ENCODE measurements at places on chromosomes 3 and 15.

DNA sequence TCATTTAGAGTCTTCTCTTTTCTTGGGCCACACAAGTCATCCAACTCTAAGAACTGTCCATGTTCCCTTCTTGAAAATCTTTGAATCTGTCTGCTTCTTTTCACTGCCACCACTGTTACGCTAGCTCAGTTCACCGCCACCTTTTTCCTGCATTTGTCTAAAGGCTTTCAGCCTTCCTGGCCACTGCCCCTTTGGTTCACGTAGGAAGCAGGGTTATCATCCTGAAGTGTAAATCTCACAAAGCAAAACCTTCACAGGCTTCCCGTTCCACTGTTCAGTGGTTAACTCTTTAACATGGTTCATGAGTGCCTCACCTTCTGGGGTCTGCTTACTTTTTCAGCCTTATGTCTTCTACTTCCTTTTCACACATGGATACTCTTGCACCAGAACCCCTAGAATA is 26.3 kb upstream of the CCDC39 start:
- DNase-seq, result no peak

- peak; percentile 79 for DNase-seq
These were observed at the start of gene EPM2AIP1 for GRCh38 chr3:36992806-36993325. EPM2AIP1 (minus strand) TSS chr3:36993131; CDS start chr3:36993077, 54 bp downstream.

DNA sequence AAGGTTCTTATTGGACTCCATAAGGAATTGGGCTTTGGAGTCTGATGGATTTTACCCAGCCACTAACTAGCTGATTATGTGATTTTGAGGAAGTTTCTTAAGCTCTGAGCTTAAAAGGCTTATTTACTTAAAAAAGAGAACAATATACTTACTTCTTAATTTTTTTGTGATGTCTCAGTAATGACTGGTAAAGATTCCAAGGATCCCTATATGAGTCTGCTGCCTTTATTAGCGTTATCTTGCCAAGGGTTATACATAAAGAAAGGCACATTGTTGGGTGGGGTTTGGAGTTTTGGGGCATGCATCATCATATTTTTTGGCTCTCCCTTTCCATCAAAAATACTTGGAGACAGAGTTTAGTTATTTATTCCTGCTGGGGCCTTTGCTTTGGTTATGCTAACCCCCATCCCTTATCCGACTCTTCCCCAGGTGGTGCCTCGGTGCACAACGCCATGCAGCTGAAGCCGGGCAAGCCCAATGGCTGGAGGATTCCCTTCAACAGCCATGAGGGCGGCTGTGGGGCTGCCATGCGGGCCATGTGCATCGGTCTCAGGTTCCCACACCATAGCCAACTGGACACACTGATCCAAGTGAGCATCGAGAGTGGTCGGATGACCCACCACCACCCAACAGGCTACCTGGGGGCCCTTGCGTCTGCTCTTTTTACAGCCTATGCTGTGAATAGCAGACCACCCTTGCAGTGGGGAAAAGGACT is 6.7 kb downstream of the ADPRH start:
- DNase-seq, result no peak

- DNase-seq, result peak; percentile 96
These were observed 70.4 kb downstream of the KLF13 start for GRCh38 chr15:31396881-31397560.

GRCh38 chr15:39592500-39592899 is 11.6 kb downstream of the THBS1 start:
- no peak for DNase-seq

DNA sequence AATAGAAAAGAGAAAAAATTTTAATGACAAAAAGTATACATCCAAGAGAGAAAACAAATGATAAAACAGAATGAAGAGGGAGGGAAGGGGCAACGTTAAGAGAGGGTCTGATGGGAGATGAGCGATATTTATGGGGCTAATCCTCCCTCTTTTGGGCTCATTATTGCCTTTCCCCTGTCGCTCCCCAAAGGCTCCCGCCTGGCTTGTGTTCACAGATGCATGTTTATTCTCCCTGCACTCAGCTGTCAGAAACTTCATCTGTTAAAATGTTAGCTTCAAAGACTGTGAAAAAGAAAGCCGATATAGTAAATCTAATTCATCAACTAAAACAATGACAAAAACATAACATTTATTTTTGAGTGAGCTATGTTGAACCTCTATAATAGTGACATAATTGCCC is 74.3 kb downstream of the GABRB3 start:
- no peak for DNase-seq

GRCh38 chr3:177703788-177704187 is 506.5 kb upstream of the TBL1XR1 start:
- no peak for DNase-seq

DNA sequence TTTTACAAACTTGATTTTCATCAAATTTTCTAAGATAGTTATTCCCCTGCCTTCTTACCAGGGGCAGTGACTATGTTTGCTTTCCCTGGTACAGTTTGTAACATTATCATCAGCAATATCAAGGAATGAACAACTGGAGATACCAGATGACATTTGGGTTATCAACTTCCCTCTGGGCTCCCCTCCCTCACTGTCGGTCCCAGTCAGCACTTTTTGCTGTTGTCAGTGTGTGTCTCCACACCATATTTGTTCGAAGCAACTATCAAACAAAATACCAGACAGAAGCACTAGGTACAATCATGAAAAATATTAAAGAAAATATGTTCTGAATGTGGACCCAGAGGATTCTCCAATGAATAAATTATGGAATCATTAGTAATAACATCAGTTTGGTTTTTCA is 75.3 kb downstream of the PLOD2 start:
- DNase-seq, result no peak

DNA sequence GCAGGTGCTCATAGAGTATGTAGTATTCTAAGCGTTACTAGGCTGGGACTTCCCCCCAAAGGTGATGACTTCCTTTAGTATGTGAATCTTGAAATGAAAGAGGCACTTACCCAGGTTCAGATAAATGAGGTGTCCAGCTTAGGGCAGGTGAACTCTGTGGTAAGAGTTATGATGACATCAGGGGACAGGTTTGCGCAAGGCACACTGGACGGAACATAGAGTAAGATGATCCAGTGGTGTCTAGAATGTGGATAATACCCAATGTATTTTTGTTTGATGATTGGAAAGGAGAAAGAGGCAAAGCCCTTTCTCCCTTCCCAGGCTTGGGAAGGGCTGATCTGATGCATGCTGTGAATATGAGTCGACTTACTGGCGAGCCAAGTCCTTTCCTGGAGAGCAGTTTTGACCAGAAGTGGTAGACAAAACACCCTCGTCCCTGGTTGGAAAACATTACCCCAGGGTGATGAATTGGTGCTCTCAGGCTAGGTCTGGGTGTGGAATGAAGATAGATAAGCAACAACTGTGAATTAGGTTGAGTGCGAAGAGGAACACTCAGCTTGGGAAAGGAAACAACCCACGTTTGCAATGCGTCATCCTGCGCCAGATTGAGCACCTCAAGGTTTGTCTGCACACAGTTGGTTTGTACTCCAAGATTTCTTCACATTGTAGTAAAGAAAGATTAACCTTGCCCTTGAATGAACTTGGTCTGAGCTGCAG is 124.2 kb downstream of the GHSR start:
- no peak for DNase-seq

GRCh38 chr3:148262980-148263379 is 434.7 kb upstream of the AGTR1 start:
- no peak for DNase-seq

GRCh38 chr15:42508263-42508690 is 12.8 kb downstream of the SNAP23 start:
- no peak for DNase-seq

- no peak for DNase-seq
These were observed 16.8 kb upstream of the SMAD3 start for GRCh38 chr15:67048281-67049279.

- DNase-seq, result no peak
These were observed 7.3 kb upstream of the ITIH3 start for GRCh38 chr3:52787246-52787645.

- no peak for DNase-seq
These were observed 20.7 kb downstream of the KLF13 start for GRCh38 chr15:31347067-31347975.

DNA sequence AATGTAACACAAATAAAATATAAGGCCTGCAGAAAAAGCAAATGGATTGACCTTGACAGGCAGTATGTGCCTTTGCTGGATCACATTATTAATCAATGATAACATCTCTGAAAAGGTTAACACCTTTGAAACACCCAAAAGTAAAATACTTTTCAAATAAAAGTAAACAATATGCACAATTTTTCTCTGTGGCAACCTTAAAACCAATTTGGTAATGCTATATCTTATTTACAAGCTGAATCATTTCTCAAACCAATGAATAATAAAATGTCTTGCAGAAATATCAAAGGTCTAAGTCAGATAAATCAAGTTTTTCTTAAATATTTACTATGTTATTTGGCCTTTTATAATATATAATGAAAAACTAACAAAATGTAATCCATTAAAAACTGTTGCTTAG is 1018.7 kb downstream of the ROBO1 start:
- no peak for DNase-seq

- no peak for DNase-seq
These were observed 291.2 kb upstream of the TBC1D5 start for GRCh38 chr3:18033581-18034108.

DNA sequence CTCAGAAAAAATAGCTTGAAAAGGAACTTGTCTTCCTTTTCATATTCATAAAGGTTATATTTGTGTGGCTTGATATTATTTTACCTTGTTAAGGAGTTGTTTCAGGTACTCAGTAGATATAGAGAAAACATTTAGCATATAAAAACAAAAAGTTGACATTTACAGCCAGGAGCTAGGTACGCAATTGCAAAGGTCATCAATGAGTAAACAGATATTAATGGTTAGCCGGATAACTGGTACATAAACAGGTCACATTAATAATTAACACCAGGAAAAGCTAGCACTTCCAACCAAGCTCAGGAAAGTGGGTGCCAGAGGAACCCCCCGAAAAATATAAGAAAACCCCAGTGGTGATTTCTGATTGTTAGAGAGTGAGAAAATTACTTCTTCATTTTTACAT is 146.6 kb upstream of the NR2F2 start:
- DNase-seq, result no peak

GRCh38 chr3:50639055-50639494 is 22.1 kb downstream of the MAPKAPK3 start:
- DNase-seq, result no peak

Measured in WTC11 (cell line).